ENCODE measurements at places on chromosomes 7 and 10.

GRCh38 chr7:99242682-99243081, 30.0 kb upstream of the MYH16 start:
- DNase-seq: no peak

GRCh38 chr7:65804887-65805286, 68.0 kb upstream of the VKORC1L1 start:
- no peak for DNase-seq

GRCh38 chr10:63798599-63799498, 277.6 kb downstream of the REEP3 start:
- DNase-seq: peak; percentile 62

DNA sequence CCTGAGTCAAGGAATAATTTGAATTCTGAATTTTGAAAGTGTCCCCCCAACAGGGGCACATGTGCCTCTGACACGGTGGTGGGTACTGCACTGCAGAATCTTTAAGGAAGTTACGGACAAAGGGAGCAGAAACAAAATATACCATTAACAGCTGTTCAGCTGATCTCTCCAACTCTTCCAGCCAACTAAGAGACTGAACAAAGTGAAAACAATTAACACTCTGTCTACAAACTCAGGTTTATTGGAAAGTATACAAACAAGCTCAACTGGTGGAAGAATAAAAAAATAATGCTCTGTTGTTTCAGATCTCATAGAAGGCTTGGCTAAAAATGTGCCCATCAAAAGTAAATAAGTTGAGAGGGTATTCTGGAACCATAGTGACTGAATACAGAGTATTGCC, 34.4 kb downstream of the ASB4 start:
- DNase-seq: no peak

- no peak for DNase-seq
Measured at GRCh38 chr10:117322260-117322659, 53.0 kb downstream of the PDZD8 start.

- DNase-seq: peak; percentile 51
Measured at GRCh38 chr10:32961895-32962369, 3.9 kb upstream of the ITGB1 start.

DNA sequence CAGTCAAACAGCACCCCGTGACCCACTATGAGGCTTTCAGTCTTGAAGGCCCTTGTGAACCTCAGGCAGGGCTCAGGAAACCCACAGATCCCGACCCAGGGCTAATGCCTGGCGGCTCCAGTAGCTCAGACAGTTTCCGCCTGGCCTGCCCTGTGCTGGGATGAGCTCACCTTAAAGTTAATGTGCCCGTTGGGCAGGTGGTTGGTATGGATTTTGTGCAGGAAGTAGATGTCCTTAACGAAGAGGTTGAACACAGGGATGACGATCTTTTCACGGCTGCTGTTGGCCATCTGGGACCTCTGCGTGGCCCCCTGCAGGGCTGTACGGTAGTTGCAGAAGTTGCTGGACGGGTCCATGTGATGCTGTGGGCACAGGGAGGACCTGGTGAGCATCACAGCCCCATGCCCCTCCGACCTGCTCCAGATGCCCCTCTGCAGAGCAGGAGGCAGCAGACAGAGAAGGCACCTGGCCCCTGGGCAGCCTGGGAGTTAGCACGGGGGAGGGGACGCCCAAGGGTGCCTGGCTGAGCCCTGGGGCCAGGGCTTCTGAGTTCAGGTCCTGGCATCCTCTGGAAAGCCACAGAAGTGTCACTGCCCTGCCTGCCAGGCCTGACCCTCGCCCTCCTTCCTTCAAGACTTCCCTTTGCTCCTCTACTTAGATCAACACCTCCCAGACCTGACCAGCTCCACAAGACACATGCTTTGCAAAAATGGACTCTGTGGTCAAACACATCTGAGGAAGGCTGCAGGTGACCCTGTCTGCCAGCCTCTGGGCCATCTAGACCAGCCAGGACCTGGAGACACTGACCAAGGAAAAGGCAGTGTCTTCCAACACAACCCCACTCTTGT, 59.8 kb downstream of the CSGALNACT2 start:
- no peak for DNase-seq

GRCh38 chr10:5484205-5484604, 15.2 kb downstream of the CALML5 start:
- no peak for DNase-seq

GRCh38 chr10:132407846-132408278, 10.9 kb downstream of the PWWP2B start:
- peak; percentile 90 for DNase-seq

GRCh38 chr10:92492748-92493240, 81.1 kb downstream of the IDE start:
- DNase-seq: no peak

GRCh38 chr10:13890233-13891127, 303.7 kb downstream of the PRPF18 start:
- no peak for DNase-seq

DNA sequence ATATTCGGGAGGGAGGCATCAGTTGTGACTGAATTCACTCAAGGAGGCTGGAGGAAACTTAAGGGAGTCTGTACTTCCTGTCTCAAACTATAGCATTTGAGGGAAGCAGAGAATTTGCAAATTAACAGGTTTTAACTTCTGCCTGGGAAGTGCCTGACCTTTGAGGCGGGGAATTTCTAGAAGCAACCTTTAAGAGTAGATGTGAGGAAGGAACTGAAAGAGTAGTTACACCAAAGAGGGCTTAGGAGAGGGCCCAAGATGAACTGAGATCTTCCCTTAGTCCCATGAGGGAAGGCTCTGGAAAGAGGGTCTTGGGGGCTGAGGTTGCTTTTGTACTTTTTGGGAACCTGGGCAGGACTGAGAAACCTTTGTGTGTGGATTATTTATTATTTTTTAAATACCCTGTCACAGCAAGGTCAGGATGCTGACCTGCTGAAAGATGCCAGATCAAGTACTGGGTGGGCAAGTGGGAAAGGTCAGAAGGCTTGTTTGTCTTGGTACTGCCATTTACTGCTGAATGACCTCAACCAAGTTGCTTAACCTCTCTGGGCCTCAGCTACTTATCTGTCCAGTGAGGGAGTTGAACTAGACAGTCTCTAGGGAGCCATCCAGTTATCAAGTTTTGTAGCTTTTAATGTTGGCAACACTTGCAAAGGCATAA, 2.4 kb downstream of the GPR158 start:
- DNase-seq: no peak

DNA sequence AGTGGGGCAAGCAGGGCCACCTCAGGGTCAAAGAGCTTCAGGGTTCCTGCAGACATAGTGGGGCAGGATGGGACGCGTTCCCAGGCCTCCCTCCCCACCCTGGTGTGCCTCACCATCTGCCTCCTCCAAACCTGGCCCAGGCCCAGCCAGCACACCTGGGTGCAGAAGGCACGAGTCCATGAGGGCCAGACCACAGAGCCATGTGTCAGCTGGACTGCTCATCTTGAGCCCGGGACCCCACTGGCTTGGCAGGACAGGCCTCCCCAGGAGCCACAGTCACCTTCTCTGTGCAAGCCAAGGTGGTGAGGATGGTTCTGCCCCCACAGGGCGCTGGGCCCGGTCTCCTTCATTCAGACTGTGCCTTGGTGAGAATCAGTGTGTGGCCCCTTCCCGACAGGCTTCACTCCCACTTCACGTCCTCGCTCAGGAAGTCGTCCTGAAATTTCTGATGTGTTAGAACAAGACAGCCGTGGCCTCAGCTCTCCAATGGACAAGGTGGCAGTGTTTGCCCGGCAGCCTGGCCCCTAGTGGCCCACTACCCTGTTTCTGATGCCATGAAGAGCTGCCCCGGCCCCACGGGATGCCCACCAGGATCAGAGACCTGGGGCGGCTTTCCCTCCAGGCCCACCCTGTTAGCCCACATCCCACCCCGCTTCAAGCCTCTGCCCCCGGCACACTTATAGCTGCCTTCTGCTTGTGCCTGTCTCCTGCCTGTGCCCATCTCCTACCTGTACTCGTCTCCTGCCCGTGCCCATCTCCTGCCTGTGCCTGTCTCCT, 59.6 kb upstream of the EBF3 start:
- no peak for DNase-seq

DNA sequence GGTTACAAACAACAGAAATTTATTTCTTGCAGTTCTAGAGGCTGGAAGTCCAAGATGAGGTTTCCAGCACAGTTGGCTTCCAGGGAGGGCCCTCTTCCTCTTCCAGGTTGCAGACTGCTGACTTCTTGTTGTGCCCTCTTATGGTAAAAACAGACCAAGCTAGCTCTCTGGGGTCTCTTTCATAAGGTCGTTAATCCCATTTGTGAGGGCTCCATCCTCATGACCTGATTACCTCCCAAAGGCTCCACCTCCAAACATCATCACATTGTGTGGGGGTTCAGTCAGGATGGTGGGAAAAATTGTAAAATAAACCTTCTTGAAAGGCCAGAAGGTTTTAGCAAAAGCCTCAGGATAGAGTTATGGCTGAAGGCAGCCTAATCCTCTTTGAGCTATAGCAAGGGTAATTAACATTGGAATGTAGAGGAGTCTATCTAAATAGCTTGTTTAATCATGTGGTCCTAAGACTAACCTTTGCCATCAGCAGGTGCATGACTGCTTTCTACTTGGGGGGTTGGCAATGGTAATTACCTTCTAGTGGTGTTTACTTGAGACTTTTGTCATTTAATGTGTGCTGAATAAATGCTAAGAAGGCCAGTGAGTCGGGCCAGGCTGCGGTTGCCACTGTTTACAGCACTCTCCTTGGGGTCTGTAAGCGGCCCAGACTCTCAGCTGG, 80.8 kb downstream of the PPP1R17 start:
- no peak for DNase-seq

DNA sequence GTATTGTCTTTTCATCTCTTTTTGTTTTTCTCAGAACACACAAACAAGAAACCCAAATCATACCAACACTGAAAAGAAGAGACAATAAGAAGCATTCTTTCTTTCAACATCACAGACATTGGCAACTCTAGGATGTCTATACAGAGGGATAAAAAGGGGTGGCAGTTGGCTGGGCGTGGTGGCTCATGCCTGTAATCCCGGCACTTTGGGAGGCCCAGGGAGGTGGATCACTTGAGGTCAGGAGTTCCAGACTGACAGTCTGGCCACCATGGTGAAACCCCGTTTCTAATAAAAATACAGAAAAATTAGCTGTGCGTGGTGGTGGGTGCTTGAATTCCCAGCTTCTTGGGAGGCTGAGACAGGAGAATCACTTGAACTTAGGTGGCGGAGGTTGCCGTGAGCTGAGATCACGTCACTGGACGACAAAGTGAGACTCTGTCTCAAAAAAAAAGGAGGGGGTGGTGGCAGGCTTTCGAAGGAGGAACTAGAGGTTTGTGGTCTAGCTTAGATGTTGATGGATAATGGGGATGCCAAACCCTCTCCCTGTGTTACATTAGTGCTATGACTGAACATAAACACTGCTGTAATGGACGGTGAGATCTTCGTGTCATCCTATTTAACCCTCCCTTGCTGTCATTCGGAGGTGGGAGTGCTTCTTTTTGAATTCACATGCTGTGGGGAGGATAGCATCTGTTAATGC, 9.4 kb downstream of the CNNM2 start:
- no peak for DNase-seq

- no peak for DNase-seq
Measured at GRCh38 chr10:91378061-91378460, 32.1 kb upstream of the HECTD2 start.
